Esophagus squamous epithelium (tissue), 5 donors: ENCODE measurements at places on chromosomes 3 and 15. TPM values are rescaled to one million over a fixed set of nuclear protein-coding genes. Genes with fewer than 3 reads are reported as not detected.

GRCh38 chr3:149621218-149622005 lies 36.4 kb downstream of the WWTR1 start:
- no peak for DNase-seq

Gene VEPH1
- not detected for total RNA-seq

Gene PLCL2
- total RNA-seq = 0.95 TPM

DNA sequence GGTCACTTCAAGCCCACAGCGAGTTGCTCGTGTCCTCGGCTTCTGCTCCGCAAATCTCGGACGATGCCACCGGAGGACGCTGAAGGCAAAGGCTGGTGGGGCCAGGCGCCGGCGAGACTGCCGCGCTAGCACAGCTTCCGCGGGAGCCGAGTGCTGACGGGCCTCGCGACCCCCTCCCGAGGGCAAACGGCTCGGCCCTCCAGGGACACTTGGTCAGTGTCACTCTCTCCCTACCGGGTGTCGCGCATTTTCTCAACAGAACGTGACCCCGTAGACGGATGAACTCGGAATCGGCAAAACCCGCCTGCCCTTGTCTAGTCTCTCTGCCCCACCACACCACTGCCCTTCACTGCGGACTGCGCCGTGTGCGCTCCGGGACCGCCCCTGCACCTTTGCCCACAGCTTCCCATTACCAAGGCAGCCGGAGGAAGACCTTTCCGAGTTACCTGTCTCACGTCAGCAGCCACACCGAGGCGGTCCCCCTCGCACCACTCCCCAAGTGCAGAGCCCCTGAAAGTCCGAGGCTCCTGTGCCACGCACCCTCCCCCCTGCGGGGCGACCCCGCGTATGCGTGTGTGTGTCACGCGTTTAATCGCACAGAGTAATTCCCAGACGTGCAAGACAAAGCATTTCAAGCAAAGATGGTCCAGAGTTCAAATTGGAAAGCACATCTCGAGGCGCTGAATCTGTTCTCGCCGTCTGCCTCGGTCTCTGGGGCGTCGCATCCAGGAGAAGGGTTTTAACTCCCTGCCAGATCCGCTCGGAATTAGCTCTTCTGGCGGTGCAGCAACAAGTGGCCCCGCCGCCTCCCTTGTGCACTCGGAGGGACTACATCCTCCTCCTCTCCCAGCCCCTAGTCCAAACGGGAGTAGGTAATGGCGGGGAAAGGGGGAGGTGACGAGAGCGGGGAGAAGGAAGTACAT lies 245.0 kb upstream of the TOPAZ1 start:
- no peak for DNase-seq

DNA sequence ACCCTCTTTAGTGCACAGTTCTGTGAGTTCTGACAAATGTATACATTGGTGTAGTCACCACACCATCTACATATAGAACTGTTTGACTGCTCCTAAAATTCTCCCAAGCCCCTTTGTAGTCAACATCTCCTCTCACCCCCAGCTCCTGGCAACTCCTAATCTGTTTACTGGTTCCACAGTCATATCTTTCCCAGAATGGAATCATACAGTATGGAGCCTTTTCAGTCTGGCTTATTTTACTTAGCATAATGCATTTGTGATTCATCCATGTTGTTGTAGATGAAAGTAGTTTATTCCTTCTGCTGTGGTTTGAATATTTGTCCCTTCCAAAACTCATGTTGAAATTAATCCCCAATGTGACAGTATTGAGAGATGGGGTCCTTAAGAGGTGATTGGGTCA lies 41.6 kb upstream of the CCDC174 start:
- DNase-seq = no peak

- DNase-seq = no peak
These were observed 38.6 kb downstream of the ADAMTS9 start for GRCh38 chr3:64648927-64649906.

Gene TBC1D2B
- 13.0 TPM for total RNA-seq

- no peak for DNase-seq
These were observed 308.5 kb downstream of the SV2B start for GRCh38 chr15:91408476-91409076.

- DNase-seq = no peak
These were observed 6.0 kb downstream of the MINDY2 start for GRCh38 chr15:58777107-58777506.

DNA sequence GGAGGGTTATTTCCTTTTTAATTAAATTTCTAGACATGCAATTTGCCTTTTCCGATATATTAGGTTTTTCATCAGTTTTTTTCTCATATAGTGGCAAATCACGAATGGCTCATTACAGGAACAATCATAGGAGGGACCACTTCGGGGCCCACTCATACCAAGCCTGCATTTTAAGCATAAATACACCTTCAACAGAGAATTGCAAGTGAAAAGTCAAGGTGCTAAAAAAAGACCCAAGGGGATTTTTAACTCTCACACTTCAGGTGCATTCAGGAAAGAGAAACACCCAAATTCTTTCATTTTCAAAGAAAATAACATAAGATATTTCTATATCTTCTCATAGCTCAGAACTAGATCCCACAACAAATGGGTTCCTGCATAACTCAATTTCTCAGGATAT lies 979.6 kb upstream of the NR2F2 start:
- no peak for DNase-seq

- no peak for DNase-seq
These were observed 76.4 kb downstream of the BBX start for GRCh38 chr3:107598926-107599771.

DNA sequence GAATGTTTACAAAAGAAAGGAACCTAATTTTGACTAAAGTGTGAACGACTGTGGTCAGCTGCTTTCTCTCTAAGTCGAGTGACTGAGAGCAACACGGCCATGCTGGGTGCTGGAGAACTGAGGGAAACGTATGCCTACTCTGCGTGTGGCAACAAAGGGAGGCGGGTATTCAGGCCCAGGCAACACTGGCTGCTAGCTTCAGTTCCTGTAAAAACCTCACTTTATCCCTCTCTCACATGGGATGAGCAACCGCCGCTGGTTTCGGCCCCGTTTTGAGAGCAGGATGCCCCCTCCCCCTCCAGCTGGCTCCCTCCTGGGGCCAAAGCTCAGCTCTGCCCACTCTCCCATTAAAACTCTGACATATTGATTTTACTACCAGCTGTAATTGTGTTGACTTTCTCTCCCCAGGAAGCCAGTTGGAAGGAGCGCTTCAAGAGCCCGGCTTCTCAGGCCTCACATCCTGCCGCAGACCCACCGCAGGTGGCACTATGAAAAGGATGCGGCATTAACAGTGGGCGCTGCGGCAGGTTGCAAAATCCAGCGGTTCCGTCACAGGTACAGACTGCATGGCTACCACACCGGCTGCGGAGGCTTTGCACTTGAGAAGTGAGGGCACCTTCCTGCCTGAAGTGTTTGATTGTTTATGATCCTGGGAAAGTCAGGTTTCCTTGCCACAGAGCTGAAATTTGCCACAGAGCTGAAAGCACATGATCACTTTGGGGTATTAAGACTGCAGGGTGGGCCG lies 12.7 kb downstream of the PLXND1 start:
- DNase-seq = no peak

DNA sequence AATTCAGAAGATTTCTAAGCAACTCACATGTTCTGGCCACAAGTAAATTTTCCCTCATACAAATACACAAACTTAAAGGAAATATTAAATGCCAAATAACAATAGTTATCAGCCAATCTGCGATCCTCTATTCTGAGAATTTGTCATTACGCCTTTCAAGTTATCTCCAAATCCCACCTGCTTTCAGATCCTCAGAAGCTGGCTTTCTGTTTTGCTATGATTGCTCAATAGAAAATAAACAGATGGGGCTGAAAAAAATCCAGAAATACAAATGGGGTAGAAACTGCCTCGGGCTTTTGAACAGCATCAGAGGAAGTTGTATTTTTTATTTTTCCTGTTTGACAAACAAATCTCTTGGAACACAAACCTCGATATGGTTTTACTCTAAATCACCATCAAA lies 74.0 kb upstream of the CNTN4 start:
- no peak for DNase-seq

GRCh38 chr15:84654689-84655453 lies 788 bp upstream of the WDR73 start:
- peak; percentile 31 for DNase-seq

Gene ADAMTS7
- 0.42 TPM for total RNA-seq

GRCh38 chr15:66830358-66830757 lies 128.3 kb downstream of the SMAD6 start:
- no peak for DNase-seq

- no peak for DNase-seq
These were observed 609 bp downstream of the RNF13 start for GRCh38 chr3:149813367-149814281.

- DNase-seq = no peak
These were observed 244.7 kb downstream of the FEZF2 start for GRCh38 chr3:62128681-62129080.

Gene IL20RB
- 101 TPM for total RNA-seq

DNA sequence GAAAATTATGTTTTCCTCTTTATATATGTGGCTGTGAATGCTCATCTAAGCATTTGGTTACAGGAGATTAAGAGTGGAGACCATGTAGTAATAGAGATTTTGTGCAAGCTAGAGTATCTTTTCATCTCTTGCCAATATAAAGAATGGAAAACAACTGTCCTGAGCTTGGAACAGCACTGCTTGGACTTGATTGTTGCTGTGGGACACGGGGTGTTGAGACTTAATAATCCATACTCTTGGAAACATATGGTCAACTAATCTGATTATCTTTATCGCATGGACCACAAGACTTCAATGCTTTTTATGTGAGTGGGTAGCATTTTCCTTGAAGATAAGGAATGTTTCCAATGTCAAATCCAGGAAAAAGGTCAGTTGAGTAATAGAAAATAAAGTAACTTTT lies 806.3 kb downstream of the DIPK2A start:
- DNase-seq = no peak

GRCh38 chr15:47718497-47719437 lies 1.5 kb downstream of the SEMA6D start:
- no peak for DNase-seq

GRCh38 chr15:39756806-39757522 lies 25.7 kb downstream of the FSIP1 start:
- DNase-seq = no peak

DNA sequence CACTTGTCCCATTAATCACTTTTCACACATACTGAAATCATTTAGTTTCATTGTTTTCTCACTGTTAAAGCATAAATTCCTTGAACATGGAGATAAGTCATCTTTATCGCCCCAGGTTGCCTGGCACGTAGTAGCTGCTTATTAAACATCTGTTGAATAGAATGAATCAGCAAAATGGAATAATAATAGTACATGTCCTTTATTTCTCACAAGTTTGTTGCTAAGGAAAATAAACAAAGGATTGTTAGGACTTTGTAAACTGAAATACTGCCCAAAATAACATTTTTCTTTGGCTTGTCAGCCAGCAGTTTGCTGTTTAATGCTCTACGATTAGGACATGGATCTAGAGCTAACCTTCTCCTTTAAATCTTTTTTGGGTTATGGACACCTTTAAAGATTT lies 17.9 kb downstream of the SLC35A5 start:
- DNase-seq = no peak

Gene PTPN23
- total RNA-seq = 134 TPM

DNA sequence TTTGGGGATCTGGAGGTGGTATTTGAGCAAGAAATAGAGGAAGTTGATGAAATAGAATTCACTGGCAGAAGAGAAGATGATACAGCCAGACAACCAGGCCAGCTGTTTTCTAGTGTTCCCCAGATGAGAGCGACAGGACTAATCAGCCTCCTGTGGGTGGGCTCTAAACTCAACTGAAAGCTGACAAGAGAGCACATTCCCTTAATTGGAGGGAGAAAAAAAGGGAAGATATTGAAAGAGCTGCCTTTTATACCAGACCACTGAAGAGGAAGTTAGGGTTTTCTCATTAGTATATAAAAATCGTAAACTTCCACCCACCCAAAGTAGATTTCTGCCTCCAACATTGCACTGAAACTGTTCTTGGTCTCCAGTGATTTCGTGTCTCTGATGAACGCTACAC lies 6.5 kb upstream of the TM4SF19 start:
- DNase-seq = no peak

Gene GFM1
- total RNA-seq = 59.7 TPM
